ENCODE measurements at places on chromosomes 7 and 10. TPM values are rescaled to one million over a fixed set of nuclear protein-coding genes. Genes with fewer than 3 reads are reported as not detected.

Gene PILRA
- 2.3 TPM for total RNA-seq

Gene OLAH
- total RNA-seq = not detected

Gene SERPINE1
- total RNA-seq = 1,303 TPM

Gene EBLN1
- not detected for total RNA-seq

Gene PIK3AP1
- total RNA-seq = 9.3 TPM

Gene SLC26A3
- not detected for total RNA-seq

Gene MRC1
- 0.05 TPM for total RNA-seq

Gene ANXA8L1
- total RNA-seq = 0.59 TPM

Gene ZNF467
- 16.5 TPM for total RNA-seq

Gene HTR5A
- not detected for total RNA-seq

Gene ACTR3C
- 0.25 TPM for total RNA-seq

Gene NYAP1
- total RNA-seq = 2.6 TPM

Gene OR13A1
- total RNA-seq = not detected

Gene C7orf33
- not detected for total RNA-seq

Gene SPDYE11
- not detected for total RNA-seq

- no peak for DNase-seq
Measured at GRCh38 chr7:138024343-138024691, 22.4 kb upstream of the CREB3L2 start.

DNA sequence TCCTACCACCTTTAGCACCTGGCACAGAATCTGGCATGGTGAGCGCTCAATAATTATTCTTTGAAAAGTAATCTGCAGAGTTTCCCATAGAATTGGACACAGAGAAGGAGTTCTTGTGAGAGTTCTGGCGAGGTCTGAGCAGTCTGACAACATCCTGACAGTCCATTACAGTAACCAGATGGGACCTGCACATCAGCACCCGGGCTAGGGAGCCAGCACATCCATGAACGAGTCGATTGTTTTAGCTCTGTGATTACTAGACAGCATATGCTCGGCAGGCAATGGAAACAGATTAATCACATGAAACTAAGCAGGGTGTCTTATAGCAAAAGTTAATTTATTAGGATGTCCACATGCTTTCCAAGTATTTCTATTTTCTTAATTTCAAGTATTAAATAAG is 96.7 kb downstream of the SEMA3D start:
- no peak for DNase-seq

DNA sequence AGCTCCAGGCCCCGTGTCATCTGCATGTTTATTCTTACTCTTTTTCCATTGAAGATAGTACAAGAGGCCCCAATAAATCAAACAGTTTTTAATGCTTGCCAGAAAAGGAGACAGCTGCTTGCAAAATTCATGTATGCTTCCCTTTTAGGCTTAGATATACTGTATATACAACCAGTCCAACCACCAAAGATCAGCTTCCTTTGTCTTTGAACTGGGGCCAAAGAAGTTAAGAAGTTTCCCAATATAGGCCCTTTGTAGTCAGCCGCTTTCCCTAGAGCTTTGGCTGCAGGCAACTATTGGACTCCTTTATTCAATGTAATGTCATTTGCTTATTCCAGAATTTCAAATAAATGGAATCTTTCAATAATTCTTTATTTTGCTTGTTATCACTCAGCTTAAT is 1395.0 kb downstream of the GATA3 start:
- no peak for DNase-seq

- DNase-seq = peak; percentile 66
Measured at GRCh38 chr10:34808801-34809745, 6.0 kb downstream of the PARD3 start.

DNA sequence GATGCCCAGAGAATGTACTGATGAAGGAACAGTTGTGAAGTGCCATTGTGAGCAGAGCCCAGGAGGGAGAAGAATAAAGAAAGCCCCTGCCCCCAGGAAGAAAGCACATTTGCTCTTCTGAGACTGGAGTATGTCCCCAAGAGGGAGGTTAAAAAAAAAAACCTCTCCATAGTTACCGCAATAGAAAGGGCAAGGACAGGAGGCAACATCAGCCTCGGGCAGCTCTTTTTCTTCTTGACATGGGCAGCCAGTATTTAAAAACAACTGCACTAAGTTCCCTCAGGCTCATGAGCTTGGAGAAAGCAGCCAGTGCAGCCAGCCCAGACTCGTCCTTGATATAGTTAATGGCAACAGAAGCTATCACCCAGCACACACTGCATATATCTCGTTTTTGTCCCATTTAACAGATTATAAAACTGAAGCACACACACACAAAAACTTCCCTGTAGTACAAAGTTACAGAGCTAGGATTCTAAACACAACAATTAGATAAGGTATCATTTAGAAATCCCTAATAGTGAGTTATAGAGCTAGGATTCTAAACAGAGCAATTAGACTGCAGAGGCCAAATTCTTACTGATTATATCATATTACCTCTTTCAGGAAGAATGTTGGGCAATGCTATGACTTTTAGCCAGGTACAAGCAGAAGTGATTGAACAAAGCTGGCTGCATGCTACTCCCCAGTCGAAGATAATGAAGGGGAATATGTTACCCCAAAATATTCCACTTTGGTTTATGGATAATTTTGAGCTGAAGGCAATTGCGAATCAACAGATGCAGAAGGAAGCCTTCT is 823.5 kb downstream of the GRID1 start:
- DNase-seq = no peak

- peak; percentile 29 for DNase-seq
Measured at GRCh38 chr7:816751-817671, 15.3 kb upstream of the SUN1 start.

- DNase-seq = no peak
Measured at GRCh38 chr10:58517491-58518355, 5.1 kb downstream of the BICC1 start.

- no peak for DNase-seq
Measured at GRCh38 chr10:86319676-86320075, 46.9 kb downstream of the GRID1 start.

GRCh38 chr7:107157091-107157490 is 11.7 kb upstream of the HBP1 start:
- no peak for DNase-seq

DNA sequence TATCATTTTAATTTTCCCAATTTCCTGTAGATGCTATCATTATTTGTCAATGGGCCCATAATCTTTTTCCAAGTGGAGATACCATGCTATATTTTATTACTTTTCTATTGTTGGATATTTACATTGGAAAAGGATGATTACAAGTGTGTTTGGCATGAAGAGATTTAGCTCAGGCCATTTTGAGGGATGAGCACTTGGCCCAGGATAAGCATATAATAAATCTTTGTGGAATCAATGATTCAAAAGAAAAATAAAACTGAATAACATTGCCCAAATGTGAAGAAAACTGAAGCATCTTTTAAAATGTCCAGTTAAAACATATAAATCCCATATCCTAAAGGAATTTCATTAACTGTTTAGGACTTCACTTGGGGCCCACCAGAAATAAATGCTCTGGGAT is 260.9 kb upstream of the BMPER start:
- no peak for DNase-seq

DNA sequence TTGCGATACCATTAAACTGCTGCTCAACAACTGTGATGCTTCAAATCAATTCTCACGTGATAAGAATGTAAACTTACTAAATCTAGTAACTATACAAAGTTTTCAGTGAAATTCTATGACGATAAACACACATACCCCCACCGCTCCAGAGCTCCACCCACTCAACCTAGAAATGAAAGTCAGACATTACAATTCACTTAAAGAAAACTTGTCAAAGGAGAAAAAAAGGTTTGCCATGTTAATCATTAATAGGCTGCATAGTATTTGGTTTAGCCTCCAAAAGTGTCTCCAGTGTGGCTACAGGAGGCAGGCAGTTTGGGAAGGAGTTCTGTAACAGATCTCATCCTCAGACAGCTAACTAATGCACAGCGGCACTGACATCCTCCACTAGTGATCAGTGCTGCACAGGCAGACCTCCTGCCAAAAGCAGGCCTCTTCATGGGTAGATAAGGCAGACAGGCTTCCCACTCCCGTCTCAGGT is 3.1 kb downstream of the HERPUD2 start:
- no peak for DNase-seq

DNA sequence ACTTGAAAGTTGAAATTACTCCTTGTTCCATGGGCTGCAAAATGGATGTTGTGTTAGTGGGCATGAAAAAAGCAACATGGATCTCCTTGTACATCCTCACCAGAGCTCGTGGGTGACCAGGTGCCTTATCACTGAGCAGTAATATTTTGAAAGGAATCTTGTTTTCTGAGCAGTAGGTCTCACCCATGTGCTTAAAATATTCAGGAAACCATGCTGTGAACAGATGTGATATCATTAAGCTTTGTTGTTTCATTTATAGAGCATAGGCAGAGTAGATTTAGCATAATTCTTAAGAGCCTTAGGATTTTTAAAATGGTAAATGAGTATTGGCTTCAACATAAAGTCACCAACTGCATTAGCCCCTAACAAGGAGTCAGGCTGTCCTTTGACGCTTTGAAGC is 316.6 kb downstream of the TYW1 start:
- no peak for DNase-seq

- no peak for DNase-seq
Measured at GRCh38 chr10:95531058-95531809, 29.9 kb downstream of the SORBS1 start.

DNA sequence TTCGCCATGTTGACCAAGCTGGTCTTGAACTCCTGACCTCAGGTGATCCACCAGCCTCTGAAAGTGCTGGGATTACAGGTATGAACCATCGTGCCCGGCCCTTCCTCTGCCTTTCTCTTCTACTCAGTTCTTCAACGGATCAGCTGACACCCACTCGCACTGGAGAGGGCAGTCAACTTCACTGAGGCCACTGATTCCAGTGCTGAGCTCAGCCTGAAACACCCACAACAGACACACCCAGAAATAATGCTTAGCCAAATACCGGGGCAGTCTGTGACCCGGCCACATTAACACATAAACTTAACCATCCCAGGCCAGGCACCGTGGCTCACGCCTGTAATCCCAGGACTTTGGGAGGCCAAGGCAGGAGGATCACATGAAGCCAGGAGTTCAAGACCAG is 119.3 kb upstream of the CHST15 start:
- DNase-seq = no peak

DNA sequence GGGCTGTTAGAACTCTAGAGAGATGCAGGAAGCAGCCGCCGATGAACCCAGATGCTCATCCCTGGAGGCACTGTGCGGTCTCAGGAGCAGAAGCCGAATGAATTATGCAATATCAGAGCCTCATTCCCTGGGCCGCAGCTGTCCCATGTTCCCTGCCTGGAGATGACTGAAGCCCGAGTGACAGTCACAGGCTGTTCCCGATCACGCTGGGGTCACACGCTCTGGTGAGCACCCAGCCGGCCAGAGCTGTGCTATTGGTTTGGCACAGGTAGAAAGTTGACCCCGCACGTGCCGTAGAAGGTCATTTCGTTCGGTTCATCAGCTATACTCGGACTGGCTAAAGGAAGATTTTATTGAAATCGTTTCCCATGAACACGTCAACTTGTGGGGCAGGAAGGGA is 140.5 kb upstream of the SH2B2 start:
- no peak for DNase-seq

DNA sequence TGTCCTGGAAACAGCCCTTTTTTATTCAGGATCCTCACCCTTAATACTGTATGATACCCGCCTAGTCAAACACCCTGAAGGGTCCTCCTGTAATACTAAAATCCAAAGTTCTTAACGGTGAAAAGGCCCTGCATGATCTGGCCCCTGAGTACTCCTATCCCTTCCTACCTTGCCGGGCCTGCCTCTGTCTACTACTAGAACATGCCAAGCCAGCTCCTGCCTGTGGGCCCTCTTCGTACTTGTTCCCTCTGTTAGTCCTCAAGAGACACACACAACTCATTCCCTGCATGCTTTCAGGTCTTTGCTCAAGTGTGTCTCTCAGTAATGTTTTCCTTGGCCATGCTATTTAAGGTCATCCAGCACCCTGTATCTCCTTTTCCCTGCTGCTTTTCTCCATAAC is 5.0 kb upstream of the WAPL start:
- no peak for DNase-seq

GRCh38 chr7:116583653-116584052 is 58.8 kb downstream of the CAV1 start:
- no peak for DNase-seq

GRCh38 chr10:30812018-30812851 is 182.7 kb upstream of the LYZL2 start:
- peak; percentile 97 for DNase-seq

DNA sequence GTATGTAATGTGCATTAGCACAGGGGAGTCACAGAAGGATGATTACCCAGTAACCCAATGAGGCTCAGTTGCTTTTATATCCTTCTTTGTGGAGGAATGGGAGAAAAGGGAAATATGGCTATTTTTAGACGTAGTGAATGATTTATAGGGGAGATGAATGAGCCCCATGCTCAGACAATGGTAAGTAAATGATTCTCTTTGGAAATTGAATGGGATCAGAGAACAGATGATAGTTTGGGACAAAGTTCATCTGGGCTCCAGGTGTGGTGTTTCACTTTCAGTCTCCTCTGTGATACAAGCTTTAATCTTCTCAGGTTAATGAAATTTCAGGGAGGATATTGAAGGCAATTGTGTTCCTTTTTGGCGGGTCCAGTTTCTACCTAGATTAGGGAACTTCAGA is 63.0 kb upstream of the MPP7 start:
- DNase-seq = no peak

DNA sequence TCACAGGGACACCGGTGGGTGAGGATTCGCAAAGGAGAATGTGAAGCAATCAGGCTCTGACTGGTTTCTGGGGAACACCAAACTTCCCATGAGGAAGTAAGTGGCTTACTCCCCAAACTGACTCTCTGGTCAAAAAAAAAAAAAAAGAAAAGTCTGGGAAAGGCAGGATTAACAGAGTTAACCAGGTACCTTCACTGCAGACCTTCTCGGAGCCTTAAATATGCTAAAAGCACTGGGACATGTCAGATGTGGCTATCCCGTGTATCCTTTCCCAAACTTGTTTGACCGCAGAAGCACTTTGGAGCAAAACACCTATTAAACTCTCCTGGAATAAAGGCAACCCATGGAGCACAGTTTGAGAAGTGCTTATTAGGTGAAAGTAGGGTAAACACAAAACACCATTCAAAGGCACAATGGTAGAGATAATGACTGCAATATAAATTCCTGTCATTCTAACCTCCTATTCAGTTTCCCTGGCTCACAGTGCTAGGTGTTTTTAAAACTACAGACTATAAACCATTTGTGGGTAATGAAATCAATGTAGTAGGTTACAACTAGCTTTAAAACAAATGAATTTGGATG is 44.1 kb upstream of the MXI1 start:
- DNase-seq = no peak

DNA sequence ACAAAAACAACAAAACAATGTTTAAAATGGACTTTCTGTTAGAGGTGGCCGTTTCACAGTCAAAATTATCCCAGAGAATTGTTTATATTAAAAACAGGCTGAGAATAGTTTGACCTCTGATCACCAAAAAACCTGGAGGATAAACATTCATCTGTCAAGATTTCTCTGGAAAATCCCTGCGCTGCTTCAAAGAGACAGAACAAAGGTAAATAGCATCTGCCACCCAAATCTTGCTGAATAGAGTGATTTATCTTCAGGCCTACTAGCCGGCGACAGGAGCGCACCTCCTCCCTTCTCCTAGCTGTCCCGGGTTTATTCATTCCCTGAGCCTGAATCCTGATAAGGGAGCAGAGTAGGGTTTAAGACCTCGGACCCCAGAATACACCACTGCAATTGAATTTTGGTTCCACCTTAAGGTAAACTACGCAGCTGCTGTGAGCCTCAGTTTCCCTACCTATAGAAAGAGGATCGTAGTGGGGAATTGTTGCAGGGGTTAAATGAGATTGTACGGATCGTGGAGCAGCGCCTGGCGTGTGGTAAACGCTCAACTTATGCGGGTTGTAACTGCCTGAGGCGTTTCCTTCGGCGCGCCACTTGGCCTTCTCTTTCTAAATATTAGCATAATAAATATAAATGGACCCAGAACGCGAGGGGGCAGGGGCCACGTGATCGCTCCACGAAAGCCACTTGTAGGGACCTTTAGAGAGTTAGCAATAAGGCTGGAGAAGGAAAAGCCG is 498 bp upstream of the ST7 start:
- DNase-seq = no peak

Measured in astrocyte (in vitro differentiated cells and primary cell).